ENCODE measurements at places on chromosomes 11 and 22. TPM values are rescaled to one million over a fixed set of nuclear protein-coding genes. Genes with fewer than 3 reads are reported as not detected.

GRCh38 chr11:44269369-44270351 is 40.3 kb downstream of the ALX4 start:
- DNase-seq: no peak

DNA sequence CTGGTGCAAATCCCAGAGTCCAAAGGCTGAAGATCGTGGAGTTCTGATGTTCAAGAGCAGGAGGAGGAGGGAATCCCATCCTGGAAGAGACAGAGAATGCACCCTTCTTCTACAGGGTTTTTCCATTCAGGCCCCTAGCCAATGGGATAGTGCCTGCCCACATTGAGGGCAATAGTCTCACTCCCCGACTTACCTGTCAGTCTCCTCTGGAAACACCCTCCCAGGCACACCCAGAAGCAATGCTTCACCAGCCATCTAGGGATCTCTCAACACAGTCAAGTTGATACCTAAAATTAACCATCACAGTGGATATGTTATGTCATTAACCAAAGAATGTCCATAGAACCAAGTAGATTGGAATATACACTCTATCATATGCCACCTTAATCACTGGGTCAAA is 72.9 kb downstream of the FAM83F start:
- DNase-seq: no peak

GGT1 gene
- 125 TPM for polyA plus RNA-seq

DNA sequence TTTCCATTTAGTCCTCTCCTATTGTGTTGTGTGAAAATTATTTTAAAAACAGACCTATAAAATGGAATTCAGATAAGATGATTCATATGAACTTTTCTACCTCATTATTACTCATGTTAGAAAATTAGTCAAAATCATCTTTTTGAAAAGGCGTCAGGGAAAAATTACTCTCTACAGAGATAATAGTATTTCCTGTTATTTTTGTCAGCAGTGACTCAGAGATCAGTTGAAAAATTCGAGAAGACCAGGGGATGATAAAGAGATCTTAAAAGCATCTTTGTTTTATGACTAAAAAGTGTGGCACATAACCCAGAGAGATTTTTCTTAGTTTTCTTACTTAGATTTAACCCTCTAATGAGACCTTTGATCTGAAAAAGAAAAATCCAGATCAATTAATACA is 157.9 kb upstream of the CARD18 start:
- no peak for DNase-seq

PDGFB gene
- polyA plus RNA-seq: 3.0 TPM

GRCh38 chr11:67697846-67698245 is 23.4 kb upstream of the ALDH3B2 start:
- no peak for DNase-seq

DNA sequence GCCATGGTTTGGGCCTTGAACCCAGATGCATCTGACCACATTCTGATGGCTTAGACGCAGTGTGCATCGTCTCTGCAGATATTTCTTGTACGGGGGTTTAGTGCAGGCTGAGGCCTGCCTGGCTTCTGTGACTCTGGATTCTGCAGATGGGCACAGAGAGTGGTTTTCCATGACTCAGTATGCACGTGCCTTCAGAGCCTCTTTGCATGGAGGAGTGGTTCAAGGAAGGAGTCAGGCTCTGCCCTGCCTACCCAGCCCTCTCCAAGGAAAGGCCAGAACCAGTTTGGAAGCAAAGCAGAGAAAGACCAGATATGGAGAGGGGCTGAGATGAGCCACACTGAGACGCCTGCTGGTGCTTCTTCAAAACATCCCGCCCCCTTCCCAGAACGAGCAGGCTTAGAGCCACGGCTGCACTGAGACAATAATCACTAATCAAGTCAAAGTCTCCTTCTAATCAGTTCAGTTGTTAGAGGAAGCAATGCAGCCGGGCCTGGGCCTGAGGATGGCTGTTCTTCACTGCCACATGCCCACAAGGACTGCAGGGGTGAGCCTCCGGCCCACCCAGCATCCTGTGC is 308.9 kb downstream of the NXPE2 start:
- DNase-seq: no peak

UPK3A gene
- not detected for polyA plus RNA-seq

DNA sequence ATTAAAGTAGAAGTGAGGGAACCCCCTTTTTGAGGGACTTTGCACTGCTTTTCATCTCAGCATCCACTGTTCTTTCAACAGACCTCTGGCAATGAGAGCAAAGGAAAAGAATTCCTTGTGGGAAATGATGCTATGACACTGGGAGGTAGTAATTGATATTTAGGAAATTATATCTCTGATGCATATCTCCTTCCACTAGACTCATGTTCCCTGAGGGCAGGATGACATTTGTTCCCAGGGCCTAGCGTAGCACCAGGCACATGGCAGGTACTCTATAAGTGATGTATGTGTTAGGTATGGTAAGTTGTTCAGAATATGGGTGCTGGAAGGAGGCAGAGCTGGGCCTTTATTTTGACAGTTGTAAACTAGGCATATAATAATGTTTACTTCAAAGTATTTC is 142.9 kb downstream of the CCDC81 start:
- no peak for DNase-seq

- peak; percentile 36 for DNase-seq
Observed at GRCh38 chr11:60762851-60763691, 6.4 kb downstream of the MS4A15 start.

- DNase-seq: no peak
Observed at GRCh38 chr11:75324740-75325139, 26.7 kb downstream of the ARRB1 start.

DNA sequence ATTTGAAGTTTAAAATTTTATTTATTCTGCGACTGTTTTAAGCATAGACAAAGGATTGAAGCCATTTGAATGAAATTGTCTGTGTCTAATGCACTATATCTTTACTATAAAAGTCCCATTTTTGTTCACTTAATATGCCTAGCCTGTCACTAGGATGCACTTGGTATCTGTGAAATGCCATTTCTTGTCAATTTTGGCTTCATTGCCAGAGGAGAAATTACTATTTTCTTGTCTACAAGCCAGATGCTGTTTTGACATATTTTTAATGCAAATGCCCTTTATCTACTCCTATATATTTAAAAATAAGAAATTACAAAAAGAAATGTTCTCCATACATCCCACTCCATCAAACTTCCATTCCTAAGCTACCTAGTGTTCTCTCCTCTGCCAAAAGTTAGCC is 1704.5 kb upstream of the RAG2 start:
- DNase-seq: no peak

DNA sequence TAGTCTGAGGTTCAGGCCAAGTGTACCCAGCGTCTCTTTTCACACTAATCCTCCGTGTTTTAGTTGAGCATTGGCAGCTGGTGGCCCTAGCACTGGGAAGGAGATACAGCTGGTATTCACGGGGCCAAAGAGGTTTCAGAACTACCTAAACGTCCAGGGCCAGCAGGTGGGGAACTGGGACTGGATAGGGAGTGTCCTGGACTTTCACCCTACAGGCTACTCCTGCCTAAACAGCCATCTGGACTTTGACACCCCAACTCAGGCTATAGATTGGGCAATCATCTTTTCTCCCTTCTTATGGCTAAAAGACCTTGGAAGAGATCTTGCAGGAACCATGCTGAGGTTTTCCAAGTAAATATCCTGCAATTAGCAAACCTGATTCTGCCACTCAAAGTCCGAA is 2.8 kb downstream of the SPON1 start:
- DNase-seq: no peak

DNA sequence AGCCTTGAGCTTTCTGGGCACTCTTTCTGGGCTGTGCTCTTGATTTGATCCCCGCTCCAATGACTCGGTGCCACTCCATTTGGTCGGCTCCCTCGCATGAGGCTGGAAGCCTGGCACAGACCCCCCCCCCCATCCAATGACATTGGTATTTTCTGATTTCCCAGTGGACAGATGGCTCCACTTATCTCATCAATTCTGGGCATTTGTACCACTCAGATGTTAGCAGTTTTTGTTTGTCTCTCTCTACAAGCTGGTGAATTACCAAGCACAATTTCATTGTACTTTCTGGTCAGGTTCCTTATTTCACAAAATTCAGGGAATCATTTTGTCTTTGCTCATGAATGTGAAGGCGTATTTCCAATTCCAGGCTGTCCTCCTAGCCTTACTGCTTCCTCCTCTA is 9.1 kb downstream of the DNAL4 start:
- no peak for DNase-seq

DNA sequence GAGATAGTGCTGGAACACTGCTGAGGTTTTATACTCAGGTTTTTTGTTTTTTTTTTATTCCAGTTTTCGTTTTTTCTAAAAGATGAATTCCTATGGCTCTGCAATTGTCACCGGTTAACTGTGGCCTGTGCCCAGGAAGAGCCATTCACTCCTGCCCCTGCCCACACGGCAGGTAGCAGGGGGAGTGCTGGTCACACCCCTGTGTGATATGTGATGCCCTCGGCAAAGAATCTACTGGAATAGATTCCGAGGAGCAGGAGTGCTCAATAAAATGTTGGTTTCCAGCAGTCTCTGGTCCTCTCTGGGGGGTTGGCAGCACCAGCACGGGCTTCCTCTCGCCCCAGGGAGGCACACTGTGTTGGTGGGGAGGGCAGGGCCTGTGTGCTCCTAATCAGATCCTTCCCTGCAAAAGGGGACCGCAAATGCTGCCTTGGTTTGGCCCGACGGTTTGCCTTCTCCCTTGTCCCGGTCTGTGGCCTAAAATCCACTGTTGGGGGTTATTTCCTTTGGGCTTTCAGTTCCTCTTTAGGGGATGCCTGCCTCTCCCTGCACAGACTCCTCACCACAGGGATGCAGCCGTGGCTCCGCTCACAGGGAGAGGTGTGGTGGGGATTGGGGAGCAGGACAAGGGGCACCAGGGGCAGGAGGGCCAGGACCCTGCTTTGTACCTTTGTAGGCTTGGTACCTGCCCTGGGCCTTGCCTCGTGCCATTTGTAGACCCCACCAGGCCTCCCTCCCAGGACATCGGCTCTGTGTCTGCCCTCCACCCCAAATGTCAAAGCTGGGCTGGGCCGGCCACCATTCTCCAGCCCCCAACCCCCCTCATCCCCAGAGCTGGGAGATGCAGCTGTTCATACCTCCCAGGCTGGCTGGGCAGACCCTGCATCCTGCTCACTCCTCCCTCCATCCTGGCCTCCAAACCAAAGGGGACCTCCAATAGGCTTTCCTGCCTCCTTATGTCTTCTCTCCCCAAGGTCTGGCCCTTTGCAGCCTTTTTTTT is 13.5 kb downstream of the MCAT start:
- no peak for DNase-seq

GRCh38 chr11:90148900-90149299 is 14.4 kb downstream of the NAALAD2 start:
- DNase-seq: no peak

Measured in A549 (cell line).